Activated naive CD4-positive, alpha-beta T cell treated with anti-CD3 and anti-CD28 coated beads, Interleukin-2, amount 50 U/mL, for 72 hours (primary cell): ENCODE measurements at places on chromosomes 6 and 20. TPM values are rescaled to one million over a fixed set of nuclear protein-coding genes. Genes with fewer than 3 reads are reported as not detected.

GRCh38 chr6:6006428-6007365 is at the start of gene NRN1:
NRN1 (minus strand) TSS chr6:6006925; CDS start chr6:6006749, 176 bp downstream.
- no peak for DNase-seq

DNA sequence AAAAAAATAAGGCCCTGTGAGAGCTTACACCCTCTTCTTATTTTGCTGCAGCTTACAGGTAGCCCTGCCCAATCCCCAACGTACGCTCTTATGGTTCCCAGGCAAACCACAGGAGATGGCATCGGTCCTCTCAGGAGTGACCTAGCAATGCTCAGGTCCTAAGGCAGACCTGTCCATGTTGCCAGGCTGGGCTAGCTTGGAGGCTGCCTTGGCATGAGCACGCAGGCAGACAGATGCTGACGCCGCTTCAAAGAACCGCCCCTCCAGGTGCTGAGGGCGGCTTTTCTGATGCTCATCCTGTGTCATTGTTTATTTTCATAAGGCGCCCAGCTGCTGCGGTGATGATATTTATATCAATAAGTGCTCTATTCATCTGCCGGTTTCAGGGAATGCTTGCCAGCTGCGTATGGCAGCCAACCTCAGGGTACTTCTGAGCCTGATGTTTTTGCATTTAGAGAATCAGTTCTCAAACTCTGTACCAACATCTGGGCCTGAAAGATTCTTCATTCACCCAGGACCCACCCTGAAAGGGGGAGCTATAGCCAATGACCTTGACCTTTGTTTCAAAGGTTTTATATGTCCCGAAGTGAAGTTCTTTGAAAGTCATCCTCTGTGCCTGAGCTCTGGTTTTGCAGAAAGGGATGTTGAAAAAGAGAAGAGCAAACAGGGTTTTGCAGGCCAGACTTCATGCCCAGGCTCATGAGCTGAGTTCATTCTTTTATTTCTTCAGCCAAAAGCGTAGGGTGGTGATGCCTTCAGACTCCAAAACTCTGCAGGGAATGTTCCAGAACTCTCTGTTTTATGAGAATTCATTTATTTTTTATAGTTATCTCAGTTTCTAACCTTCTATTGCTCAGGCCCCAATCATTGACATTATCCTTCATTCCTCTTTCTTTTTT is 475.6 kb upstream of the CHD6 start:
- DNase-seq, result no peak

GRCh38 chr6:148107911-148108310 is 234.7 kb upstream of the SASH1 start:
- DNase-seq, result no peak

- DNase-seq, result no peak
These were observed 281.8 kb downstream of the GMDS start for GRCh38 chr6:1963596-1963995.

GRCh38 chr6:135531954-135532490 is 34.5 kb upstream of the AHI1 start:
- no peak for DNase-seq

- DNase-seq, result no peak
These were observed 2.9 kb upstream of the SOD2 start for GRCh38 chr6:159695984-159696383.

The GNMT gene
- 1.0 TPM for total RNA-seq

The BHLHE23 gene
- total RNA-seq, result not detected
